ENCODE measurements at places on chromosomes 11 and 22.

GRCh38 chr22:20520093-20520511 lies 12.7 kb downstream of the MED15 start:
- no peak for DNase-seq

- DNase-seq = no peak
Observed at GRCh38 chr22:47919001-47919441, 1156.6 kb downstream of the TBC1D22A start.

GRCh38 chr11:76236092-76236999 lies 30.0 kb upstream of the WNT11 start:
- peak; percentile 58 for DNase-seq

- DNase-seq = peak; percentile 27
Observed at GRCh38 chr11:2265396-2265795, 5.0 kb downstream of the ASCL2 start.
